ENCODE measurements at places on chromosomes 13 and 19. TPM values are rescaled to one million over a fixed set of nuclear protein-coding genes. Genes with fewer than 3 reads are reported as not detected.
A peak's percentile ranks its signal among the peaks of the same experiment; 100 is the strongest.

GRCh38 chr13:30720172-30720869, 15.0 kb upstream of the ALOX5AP start:
- no peak for DNase-seq

DNA sequence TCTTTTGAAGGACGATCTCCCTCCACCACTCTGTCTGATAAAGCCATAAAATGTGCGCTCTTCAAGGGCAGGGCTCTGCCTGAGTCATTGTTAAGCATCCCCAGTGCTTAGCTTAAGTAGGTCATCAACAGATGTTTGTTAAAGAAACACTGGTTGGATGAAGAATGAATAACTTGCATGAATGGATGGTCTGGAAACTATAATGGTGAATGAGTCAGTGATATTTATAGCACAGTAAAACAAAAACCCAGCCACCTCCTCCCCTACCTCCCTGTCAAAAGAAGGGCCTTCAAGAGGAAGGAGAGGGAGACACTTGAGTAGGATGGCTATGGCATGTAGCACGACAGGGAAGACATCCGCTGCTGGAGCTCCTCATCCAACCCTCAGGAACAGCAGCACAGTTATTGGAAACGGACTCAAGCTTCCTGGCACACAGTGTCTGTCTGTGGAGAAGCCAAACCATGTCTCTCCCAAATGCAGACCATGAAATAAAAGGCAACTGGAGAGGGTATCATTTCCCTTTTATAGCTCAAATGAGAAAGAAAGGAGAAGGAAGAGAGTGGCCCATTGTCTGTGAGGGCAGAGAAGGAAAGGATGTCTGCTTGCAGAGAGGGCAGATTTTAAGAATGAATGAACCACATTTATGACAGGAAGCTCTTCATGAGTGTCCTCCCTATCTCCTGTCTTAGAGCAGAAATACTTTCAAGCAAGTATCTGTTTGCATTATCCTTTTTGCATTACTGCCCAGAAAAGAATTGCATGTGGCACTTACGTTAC, 183.5 kb upstream of the UBL3 start:
- no peak for DNase-seq

DNA sequence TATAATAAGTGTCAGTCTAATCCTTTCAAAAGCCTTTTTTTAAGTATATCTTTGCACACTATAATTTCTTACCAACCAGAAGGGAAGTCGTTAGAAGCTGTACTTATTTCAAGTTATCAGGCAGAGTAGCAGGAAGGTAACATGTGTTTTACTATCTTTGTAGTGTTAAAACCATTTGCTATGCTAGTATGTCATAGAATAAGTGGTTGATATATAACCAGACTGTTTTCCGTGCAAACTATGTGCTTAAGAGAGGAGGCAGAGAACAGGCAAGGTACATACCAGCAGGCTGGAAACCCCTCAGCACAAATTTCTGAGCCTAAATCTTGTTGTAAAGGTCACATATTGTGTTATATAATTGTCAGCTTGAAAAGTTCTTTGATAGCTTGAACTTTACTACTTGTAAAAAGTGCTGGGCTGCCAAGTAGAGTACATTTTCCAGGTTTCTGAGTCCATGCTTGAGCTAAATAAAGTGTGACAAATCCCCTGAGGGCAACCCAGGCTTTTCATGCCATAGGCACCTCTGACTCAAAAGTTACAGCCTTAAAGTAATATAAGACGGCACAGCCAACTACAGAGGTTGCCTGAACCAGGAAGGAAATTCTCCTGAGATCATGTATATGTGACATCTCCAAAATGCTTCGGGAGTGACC, 1297.4 kb downstream of the PCDH9 start:
- no peak for DNase-seq

DNA sequence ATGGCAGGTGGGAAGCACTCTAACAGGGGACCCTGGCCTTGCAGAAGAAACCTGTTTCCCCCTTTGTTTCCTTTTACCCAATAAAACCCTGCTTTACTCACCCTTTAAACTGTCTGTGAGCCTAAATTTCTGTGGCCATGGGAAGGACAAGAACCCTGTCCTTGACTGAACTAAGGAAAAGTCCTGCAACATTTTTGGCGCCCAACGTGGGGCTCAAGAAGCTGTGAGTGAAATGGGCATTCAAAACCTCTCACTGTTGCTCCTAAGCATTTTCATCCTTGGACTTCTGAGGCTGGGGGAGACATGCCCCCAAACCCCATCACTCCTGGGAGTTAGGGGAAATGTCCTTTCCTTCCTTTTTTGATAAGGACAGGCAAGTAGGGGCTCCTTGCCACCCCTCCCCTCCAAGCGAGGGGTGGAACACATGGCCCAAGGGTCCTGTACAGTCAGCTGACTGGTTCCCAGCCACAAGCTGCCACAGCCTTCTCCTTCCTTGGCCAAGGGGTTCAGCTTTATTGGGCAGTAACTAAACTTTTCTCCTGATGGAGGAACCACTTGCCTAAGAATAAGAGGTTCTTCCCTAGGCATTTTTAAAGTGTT, 381.6 kb downstream of the KLF5 start:
- DNase-seq: no peak

- DNase-seq: no peak
Measured at GRCh38 chr13:49608651-49609331, 19.5 kb upstream of the ARL11 start.

DNA sequence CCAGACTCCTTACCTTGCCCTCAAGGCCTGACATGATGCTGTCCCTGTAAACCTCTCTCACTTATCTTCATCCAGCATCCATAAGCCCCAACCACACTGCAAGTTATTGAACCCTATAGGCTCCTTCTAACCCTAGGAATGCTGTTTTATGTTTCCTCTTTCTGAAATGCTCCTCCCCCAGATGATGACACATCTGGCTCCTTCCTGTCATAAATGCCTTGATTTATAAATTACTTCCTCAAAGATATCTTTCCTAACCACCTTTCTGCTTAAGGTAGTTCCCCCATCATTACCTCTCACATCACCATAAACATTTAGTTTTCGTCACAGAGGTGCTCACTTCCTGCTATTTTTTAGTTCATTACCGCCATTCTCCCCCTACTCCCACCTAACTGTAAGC, 12.3 kb downstream of the RUBCNL start:
- no peak for DNase-seq

The SIGLEC6 gene
- 5.1 TPM for total RNA-seq

DNA sequence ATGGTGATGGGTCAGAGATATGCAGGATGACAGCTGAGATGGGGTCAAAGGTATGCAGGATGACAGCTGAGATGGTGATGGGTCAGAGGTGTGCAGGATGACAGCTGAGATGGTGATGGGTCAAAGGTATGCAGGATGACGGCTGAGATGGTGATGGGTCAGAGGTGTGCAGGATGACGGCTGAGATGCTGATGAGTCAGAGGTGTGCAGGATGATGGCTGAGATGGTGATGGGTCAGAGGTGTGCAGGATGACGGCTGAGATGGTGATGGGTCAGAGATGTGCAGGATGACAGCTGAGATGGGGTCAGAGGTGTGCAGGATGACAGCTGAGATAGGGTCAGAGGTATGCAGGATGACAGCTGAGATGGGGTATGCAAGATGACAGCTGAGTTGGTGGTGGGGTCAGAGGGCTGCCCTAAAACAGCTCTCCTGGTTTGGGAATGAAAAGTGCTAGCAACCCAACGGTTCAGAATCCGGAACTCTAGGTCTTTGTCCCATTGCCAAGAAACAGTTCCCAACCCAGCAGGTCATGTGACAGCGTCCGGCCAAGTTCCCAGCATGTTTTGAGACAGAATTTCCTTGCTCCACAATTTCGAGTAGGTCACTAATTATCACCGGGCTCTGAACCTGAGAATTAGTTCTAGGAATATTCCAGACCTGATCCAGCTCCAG, 3.2 kb downstream of the SELENOW start:
- DNase-seq: peak; percentile 53

The OR7A5 gene
- total RNA-seq: not detected
